ENCODE measurements at places on chromosomes 2 and 18.

GRCh38 chr2:202005272-202005887, 28.3 kb upstream of the FZD7 start:
- no peak for DNase-seq

DNA sequence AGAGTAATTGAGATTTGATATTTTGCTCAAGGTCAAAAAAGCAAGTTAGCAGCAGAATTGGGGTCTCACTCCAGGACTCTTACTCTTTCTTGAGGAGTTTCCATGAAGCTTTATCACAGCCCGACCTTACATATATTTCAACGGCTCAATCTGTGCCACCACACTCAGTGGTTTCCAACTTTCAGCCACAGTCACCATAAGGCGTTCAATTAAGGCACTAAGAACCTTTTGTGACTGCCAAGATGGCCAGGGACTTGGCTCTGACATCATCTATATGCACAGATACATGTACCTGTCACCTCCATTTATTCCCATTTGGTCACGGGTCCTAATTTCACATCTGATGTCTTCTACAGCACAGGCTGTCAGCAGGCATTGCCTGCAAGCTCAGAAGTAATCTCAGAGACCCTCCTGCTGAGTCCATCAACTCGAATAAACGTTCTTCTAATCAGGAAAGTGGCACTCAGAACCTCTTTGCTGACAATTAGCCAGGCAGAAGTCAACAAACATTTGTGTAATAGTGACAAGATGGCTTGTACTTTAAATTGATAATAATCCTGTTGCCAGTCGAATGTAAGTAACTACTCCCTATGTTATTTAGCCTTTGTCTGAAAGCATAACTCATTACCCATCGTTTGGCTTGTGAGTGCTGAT, 16.1 kb downstream of the DYTN start:
- no peak for DNase-seq

- no peak for DNase-seq
Observed at GRCh38 chr2:3494984-3495666, 24.2 kb downstream of the ADI1 start.

- no peak for DNase-seq
Observed at GRCh38 chr2:33505966-33506365, 29.5 kb downstream of the RASGRP3 start.

DNA sequence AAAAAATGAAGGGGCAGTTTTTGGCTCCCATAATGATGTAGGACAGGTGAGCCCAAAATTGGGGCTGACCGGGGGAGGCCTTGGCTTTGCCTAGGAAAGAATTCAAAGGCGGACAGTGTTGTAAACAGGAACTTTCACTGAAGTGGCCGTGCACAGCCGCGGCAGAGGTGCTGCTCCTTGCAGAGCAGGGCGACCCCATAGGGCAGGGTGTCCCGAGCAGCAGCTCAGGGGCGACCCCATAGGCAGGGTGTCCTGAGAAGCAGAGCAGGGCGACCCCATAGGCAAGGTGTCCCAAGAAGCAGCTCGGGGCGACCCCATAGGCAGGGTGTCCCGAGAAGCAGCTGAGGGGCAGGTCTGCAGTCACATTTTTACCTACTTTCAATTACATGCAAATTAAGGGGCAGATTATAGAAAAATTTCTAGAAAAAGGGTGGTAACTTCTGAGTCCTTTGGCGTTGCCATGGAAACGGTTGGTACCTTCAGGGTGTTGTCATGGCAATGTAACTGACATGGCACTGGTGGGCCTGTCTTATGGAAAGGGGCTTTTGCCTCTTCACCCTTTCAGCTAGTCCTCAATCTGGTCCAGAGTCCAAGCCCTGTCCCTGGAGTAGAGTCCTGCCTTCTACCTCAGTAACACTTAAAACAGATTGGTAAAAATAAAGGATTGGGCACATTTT, 134.5 kb downstream of the FBXO15 start:
- DNase-seq: no peak

DNA sequence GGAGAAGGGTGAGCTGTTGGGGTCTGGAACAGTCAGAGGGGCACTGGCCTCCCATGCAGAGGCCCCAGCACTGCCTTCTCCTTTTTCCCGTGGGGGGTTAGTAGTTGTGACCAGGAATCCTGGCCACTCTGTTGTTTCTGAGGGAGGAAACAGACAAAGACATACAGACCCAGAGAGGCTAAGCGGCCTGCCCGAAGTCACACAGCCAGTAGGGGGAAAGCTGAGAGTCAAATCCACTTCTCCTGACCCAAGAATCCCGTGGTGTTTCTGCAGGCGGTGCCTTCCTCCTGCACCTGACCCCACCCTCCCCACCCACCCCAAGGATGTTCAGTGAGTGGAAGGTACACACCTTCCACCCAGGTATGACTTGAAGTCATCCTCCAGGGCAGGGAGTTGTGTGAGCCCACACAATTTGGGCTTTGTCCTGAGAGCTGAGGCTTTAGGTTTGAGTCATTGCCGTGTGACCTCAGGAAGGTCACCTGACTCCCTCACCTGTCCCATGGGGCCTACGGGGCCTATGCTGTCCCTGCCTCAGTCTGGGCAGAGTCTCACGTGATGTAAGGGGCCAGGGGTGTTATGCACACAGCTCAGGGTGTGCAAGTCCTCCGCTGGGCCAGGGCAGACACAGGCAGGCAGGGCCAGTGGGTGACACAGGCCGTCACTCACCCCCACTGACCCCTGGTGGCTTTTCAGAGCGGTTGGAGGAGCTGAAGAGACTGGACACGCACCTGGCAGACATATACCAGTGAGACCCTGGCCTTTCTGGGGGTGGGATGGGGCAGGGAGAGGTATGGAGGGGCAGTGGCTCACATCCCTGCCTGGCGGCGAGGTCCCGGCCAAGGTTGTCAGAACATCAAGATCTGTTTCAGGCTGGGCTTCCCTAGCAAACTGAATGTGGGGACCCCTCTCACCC, 5.0 kb downstream of the NT5DC4 start:
- DNase-seq: no peak

GRCh38 chr2:85057226-85057962, 75.8 kb upstream of the TCF7L1 start:
- DNase-seq: no peak

DNA sequence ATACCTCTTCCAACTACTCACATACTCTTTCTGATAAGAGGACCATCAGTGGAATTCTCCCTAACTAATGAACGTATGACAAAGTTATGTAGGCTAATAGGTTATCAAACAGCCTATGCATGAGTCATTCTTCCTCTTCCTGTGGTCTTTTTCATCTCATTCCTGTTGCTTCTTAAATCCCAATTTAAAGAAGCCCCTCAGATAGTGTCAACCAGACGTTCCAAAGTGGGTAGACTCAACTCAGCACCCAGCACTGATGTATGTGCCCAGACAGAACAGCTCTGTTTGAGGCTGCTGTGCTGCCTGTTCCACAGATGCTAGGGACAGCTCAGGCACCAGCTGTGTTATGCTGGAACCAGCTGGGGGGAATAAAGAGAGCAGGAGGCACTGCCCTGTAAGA, 52.6 kb downstream of the CXCR4 start:
- DNase-seq: no peak

DNA sequence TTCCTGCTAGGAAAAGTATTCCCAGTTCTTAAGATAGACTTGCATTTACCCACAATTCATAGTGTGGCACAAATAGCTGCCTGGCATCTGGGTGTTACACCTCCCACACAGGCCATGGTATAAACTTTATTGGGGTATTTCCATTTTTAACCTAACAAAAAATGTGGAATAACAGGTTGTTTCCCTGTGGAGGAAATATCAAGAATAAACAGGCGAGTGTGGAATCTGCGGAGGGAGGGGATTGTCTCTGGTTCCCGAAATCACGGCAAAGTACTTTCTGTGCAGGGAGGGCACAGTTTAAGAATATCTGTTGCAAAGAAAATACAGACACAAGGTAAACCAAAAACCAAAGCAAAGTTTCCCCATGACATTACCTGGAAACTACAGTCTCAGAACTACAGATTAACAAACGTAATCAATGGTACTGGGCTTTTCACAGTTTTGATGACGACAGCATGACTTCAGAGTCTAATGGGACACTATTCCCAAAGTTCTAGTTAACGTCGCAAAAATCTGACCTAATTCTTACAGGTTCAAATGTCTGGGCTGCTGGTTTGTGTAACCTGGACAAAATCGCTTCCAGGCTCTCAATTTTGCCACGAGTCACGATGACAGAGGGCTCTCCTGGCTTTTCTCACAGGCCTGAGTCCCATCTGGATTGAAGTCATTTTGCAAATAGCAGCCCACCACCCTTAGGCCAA, 1.4 kb downstream of the STARD7 start:
- DNase-seq: no peak

DNA sequence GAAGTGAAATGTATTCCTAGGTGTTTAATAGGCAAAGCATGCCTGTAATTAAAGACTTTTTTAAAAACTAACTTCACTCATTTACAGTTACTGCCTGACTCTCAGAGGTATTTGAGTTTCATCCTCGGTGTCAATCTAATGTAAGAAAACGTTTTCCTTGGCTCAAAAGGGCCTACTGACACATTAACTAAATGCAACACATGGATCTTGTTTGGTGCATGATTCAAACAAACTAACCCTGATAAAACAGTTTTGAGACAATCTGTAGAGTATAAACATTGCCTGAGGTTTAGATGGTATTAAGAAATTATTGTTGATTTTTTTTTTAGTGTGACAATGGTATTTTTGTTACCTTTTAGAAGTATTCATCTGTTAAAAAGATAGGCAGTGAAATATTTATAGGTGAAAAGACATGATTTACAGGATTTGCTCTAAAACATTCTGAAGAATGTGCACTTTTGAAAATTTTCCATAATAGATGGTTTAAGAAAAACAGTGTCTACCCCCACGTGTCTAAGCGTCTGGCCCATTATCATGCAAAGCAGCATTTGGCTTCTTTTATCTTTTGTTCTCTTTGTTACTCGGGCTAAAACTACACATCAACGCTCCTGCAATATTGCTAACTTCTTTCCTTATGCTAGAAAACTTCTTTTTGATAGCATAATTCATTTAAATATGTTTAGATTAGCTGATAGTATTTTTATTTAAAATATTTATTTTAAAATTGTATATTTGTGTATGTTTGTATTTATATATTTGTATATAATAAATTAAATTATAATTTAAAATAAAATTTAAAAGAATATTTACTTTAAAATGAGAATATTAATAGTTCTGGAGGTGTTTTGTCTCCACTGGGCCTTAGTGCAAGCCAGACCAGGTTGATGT, 160.2 kb upstream of the NDUFV2 start:
- DNase-seq: no peak

DNA sequence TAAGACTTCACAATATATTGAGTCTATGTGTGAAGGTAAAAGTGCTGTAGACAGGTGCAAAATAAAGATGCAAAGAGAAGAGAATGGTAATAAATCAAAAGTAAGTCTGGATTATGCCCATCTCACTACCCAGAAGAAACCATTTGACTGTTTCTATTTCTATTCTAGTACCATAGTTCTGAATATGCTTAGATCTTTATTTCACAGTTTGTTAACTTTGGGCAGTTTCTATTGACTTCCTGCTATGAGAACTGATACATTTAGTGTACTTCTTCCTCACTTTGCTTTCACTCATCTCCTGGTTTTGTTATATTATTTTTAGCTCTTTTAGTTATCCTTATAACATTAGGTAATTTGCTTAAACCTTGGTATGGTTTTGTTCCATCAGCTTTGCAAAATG, 94.9 kb downstream of the HS1BP3 start:
- DNase-seq: no peak

GRCh38 chr2:44616667-44617155, 255.0 kb downstream of the CAMKMT start:
- DNase-seq: no peak

DNA sequence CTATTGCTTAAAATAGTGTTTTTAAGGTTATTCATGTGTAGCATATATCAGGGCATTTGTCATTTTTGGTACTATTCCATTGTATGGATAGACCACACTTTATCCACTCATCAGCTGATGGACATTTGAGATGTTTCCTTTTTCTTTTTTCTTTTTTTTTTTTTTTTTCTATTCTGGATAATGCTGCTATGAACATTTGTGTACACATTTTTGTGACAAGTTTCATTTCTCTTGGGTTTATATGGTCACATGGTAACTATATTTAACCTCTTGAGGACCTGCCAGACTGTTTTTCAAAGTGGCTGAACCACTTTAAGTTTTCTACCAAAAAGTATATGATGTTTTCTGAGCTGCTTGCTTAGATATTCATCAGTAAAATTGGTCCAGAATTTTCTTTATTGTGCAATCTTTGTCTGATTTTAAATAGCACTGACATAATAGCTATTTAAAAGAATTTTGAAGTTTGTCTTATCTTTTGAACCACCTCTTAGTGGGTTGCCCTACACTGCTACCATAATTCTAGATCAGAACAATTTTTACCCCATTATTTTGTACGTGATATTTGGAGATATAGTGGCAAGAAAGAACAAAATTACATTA, 219.4 kb upstream of the SIX3 start:
- no peak for DNase-seq

- no peak for DNase-seq
Observed at GRCh38 chr18:33212363-33212762, 228.2 kb downstream of the CCDC178 start.

- no peak for DNase-seq
Observed at GRCh38 chr18:75475228-75475627, 47.7 kb upstream of the SMIM21 start.

- no peak for DNase-seq
Observed at GRCh38 chr2:197310987-197311420, 424 bp upstream of the ANKRD44 start.

GRCh38 chr18:70463085-70463484, 174.2 kb downstream of the SOCS6 start:
- no peak for DNase-seq
